Activated naive CD4-positive, alpha-beta T cell treated with anti-CD3 and anti-CD28 coated beads, Interleukin-2, amount 50 U/mL, for 72 hours (primary cell): ENCODE measurements at places on chromosomes 3 and 15. TPM values are rescaled to one million over a fixed set of nuclear protein-coding genes. Genes with fewer than 3 reads are reported as not detected.
A peak's percentile ranks its signal among the peaks of the same experiment; 100 is the strongest.

DNA sequence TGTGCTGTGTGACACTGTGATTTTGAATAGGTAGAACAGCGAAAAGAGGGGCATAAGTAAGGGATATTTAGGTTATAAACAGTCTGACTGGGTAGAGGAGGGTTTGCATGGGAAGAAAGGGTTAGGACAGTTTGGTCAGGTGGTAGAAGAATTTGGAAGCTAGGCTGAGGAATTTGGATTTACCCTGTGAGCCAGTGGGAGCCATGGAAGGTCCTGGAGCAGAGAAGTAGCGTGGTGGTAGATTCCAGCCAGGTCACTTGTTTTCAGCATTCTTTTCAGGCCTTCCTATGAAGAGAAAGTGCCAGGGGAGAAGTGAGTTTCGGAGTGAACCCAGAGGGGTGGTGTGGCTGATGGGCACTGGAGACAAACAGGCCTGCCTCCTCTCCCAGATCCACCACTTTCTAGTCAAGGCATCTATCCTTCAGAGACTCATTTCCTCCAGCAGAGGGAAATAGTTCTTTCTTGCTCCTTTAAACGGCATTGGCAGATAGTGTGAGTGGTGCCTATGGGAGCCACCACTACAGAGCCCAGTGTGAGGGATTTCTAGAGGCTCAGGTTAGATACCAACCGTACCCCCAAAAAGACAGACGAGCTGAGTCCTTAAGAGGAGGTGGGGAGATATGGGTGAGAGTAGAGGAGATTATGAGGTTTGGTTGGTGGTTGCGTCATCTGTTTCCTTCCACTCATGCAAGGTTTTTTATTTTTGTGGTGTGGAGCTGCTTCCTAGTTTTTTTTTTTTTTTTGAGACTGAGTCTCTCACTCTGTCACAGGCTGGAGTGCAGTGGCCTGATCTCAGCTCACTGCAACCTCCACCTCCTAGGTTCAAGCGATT, 21.2 kb downstream of the PXK start:
- DNase-seq, result no peak

GRCh38 chr3:171531716-171532115, 71.5 kb upstream of the TNIK start:
- no peak for DNase-seq

DNA sequence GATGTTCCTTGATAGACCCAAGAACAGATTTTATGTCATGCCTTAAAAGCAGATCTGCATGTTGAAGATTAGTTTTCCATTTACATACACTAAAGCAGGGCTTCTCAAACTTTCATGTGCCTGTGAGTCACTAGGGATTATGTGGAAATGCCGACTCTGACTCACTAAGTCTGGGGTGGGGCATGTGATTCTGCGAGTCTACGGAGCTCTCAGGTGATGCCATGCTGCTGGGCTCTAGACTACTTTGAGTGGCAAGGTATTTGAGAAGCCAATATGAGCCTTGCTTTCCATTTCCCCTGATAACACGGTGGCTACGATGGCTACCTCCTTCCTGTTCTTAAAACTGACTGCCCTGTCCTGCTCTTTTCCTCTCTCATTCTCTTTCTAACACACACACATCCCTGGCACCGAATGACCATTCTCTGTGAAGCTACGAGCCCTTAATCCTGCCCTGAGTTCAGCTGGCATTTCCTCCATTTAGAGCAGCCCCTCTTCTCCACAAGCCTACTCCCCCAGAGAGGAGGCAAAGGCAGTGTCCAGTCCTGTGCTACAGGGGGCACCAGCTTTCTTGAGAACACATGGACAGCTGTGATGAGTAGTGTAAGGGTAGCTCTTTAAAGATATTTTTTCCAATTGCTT, 39.7 kb upstream of the PYGO1 start:
- DNase-seq, result no peak

DNA sequence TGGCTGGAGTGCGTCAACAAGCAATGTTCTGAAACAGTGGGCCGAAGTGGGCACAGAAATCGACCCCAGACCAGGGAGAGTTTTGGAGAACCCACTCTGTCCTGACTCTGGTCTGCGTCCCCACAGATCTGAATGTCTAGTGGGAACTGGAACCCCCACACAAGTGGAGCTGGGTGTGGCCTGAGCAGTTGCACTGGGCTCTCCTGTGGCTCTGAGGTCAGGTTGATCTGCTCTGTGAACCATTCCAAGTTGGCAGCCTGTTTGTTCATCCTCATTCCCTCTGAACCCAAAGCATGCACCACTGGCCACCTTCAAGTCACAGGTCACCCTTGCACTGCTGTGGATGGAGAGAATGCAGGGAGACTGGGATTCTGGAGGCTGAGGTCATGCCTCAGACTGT, 60.5 kb downstream of the STARD5 start:
- DNase-seq, result no peak

DNA sequence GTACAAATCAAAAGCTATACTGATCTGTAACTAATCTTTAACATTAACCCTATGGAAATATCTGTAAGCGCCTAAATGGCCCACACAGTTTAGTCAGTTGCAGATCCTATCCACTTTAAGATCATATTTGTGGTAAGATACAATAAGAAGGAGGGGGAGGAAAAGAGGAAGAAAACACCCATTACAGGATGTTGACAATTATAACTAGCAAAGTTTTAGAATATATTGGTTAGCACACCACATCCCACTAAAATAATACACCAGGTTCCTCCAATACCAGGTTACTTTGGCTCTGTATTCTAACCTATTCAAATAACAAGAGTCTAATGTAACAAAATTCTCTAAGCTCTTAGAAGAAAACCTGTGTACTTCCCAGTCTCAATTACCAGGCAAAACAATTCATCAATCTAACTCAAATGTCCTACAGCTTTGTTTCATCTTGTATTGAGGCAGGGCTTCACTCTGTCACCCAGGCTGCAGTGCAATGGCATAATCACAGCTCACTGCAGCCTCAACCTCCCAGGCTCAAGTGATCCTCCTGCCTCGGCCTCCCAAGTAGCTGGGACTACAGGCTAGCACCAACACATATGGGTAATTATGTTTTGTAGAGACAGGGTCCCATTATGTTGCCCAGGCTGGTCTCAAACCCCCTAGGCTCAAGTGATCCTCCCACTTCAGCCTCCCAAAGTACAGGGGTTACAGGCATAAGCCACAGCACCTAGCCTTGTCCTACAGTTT, 4.2 kb downstream of the SLC4A7 start:
- no peak for DNase-seq

- DNase-seq, result no peak
These were observed 220.9 kb upstream of the CTDSPL start for GRCh38 chr3:37640636-37641375.

DNA sequence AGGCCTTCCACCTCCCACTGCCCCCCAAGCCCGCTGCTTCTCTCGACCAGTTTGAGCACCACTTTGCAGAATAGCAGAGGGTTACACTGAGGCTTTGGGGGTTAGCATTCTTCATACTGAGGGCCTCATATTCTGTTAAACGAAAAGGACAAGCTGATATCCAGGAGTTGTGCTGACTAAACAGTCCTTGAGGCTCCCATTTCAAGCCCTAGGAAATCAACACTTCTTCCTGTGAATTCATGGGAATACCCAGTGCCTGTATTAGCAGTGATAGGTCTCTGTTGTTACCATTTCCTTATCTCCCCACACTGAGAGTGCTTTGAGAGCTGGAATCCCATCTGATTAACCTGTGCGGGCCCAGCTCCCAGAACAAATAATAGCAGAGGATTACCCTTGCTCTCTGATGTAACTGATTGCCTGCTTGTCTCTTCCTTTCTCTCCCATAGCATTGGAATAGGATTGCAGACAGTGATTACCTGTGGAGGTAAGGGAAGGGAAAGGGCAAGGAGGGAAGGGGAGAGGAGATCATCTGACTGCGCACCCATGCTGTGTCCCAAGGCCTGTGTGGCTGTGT, 930 bp downstream of the FBXW12 start:
- no peak for DNase-seq

DNA sequence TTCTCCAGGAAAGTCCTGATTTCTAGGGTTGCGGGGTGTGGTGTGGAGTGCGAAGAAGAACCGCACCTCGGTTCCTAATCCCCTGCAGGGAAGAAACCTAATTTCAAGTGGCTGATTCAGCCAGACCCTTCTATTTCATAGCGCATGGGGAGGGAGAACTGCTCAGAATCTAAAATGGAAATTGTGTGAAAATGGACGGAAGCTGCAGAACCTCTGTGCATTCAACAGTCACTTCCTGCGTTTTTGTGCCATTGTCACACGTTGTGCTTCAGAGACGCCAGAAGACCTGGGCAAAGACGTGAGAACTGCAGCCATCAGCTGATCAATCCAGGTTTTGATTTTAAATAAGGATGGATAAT, 1.2 kb downstream of the SIDT1 start:
- DNase-seq, result no peak

GRCh38 chr3:179046497-179047353, 24.9 kb downstream of the ZMAT3 start:
- DNase-seq, result no peak

DNA sequence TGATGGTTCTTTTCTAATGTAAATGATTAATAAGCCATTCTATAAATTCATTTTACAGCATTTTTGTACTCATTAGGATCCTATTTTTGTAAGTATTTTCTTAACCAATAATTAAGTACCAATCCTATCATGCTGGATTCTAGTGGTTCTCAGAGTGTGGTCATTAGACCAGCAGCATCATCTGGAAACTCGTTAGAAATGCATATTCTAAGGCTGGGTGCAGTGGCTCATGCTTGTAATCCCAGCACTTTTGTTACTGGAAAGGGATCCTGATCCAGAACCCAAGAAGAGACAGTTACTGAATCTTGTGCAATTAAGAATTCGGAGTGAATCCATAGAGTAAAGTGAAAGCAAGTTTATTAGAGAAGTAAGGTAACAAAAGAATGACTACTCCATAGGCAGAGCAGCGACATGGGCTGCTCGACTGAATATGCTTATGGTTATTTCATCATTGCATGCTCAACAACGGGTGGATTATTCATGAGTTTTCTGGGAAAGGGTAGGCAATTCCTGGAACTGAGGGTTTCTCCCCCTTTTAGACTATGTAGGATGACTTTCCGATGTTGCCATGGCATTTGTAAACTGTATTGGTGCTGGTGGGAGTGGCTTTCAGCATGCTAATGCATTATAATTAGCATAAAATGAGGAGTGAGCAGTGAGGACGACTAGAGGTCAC, 9.9 kb upstream of the CEMIP start:
- no peak for DNase-seq

GRCh38 chr3:139104062-139104461, 59.4 kb upstream of the PRR23C start:
- DNase-seq, result no peak

GRCh38 chr15:40048211-40048792, 9.3 kb upstream of the SRP14 start:
- DNase-seq, result no peak

GRCh38 chr15:58532126-58532525, 100.3 kb downstream of the LIPC start:
- no peak for DNase-seq

- DNase-seq, result peak; percentile 63
These were observed 21.8 kb upstream of the SLC25A38 start for GRCh38 chr3:39361252-39361927.

DNA sequence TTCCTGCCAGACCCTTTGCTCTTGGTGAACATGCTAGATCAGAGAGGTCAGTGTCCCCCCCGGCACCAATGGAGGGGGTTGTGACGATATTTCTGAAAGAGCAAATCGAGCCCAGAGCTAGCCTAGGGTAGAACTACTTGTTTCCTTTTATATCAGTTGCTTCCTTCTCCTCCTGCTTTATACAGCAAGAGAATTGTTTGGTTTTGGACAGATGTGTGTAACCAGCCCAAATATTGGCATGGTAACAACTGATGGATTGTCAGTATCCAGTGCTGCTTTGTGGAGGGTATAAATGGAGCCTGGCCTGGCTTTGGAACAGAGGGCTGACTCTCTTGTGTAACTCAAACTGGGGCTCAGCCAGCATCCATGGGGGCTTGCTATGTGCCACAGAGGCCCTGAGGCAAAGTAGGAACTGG, 27.2 kb downstream of the SNX1 start:
- DNase-seq, result no peak

- no peak for DNase-seq
These were observed 800 bp upstream of the TARS3 start for GRCh38 chr15:101725073-101725472.

- DNase-seq, result no peak
These were observed 448.8 kb upstream of the CADM2 start for GRCh38 chr3:84510007-84510406.

DNA sequence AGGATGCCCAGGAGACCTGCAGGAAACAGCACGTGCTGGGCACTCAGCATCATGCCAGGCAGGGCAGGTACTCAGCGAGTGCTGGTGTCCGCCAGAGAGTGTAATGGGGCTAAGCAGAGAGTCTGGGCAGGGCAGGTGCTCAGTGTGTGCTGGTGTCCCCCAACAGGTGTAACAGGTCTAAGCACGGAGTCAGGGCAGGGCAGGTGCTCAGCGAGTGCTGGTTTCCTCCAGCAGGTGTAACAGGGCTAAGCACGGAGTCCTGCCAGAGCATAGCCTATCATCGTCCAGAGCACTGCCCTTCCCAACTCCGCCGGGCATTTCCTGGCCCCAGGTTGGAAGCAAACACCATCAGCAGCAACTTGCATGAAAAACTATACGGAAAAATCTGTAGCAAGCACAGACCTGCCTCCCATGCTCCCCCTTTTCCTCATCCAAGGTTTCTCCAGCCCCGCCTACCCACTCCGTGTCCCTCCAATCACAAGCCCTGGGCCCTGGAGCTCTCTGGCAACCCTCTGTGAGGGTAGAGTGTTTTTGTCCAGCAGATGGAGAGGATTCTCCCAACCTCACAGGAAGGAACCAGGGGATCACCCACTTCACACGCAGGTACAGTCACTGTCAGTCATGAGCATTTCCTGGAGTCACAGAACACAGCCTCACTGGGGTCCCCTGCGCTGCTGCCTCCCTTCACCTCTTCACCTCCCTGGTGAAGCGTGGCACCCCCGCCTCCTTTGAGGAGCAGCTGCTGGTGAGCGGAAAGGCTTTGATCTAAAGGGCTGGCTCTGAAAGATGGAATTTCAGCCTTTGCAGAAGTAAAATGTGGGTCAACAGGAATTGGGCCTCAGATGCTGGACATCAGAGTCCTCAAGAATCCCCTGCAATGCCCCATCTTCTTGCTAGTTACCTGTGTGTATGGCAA, 302.5 kb downstream of the OCA2 start:
- no peak for DNase-seq

DNA sequence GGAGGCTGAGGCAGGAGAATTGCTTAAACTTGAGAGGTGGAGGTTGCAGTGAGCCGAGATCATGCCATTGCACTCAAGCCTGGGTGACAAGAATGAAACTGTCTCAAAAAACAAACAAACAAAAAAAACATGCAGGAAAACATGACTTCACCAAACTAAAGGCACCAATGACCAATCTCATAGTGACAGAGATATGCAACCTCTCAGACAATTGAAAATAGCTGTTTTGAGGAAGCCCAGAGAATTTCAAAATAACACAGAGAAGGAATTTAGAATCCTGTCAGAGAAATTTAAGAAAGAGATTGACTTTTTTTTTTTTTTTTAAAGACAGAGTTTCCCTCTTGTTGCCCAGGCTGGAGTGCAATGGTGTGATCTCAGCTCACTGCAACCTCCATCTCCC, 26.1 kb downstream of the NCBP2 start:
- DNase-seq, result no peak

The SLC12A8 gene
- 0.34 TPM for total RNA-seq

The CLDN16 gene
- not detected for total RNA-seq

The CHRFAM7A gene
- total RNA-seq, result not detected

The LIPH gene
- total RNA-seq, result not detected

The GABRR3 gene
- total RNA-seq, result not detected

The CPN2 gene
- total RNA-seq, result not detected

The CD47 gene
- 158 TPM for total RNA-seq

The APBA2 gene
- 16.4 TPM for total RNA-seq
